NCI-H1092 (cell line): ENCODE measurements at places on chromosomes 1 and 21.

DNA sequence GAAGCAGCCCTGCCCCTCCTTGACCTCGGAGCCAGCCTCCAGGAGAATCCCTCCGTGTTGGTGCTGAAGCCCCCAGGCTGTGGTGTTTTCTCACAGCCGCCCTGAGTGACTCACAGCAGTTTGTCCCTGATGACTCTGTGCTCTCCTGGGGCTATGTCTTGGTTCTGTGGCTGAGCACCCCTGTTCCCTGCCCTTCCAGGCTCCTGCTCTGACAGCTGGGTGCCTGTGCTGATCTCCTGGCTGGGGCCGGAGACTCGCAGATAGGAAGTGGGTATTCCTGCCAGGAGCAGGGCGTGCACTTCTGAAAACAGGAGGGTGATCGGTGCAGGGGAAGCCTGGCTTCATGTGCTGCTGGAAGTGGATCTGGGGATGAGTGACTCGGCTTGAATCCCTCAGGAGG lies 34.5 kb downstream of the POFUT2 start:
- DNase-seq, result no peak

GRCh38 chr1:44743211-44743610 lies 3.6 kb downstream of the KIF2C start:
- DNase-seq, result no peak

DNA sequence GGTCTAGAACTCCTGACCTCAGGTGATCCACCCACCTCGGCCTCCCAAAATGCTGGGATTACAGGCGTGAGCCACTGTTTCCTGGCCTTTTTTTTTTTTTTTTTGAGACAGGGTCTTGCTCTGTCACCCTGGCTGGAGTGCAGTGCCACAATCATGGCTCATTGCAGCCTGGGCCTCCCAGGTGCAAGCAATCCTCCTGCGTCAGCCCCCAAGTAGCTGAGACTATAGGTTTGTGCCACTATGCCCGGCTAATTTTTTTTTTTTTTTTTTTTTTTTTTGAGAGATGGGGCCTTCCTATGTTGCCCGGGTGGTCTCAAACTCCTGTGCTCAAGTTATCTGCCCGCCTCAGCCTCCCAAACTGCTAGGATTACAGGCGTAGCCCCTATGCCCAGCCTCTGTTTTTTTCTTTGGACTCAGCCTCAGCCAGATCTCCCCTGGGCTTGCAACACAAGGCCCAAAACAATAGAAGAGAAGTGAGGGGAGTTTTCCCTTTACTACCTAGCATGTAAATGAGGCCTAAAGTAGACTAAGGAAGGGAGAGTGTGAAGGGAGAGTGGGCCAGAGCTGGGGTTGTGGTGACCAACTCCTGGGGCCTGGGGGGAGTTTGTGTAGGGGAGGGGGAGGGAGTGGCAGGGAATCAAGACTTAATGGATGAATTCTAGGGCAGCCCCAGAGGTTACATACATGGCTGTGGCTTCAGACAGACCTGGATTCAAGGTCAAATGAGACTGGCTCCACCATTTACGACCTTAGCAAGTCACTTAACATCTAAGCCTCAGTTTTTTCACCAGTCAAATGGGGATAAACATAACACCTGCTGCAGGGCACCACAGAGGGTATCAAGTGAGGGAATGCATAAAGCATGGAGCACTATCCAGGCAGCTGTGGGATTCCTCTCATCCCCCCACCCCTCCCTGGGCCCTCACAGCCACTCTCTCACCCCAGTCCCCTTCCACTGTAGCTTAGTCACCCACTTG lies 1.6 kb upstream of the CD52 start:
- no peak for DNase-seq

- DNase-seq, result no peak
Observed at GRCh38 chr1:38361566-38361965, 315.0 kb upstream of the POU3F1 start.

- no peak for DNase-seq
Observed at GRCh38 chr1:227654431-227654830, 80.7 kb downstream of the JMJD4 start.
